HAP-1 (cell line): ENCODE measurements at places on chromosomes 6 and 20.

GRCh38 chr6:132011582-132011981, 60.4 kb upstream of the CCN2 start:
- DNase-seq: no peak

- no peak for DNase-seq
Observed at GRCh38 chr6:70164556-70164955, 138.3 kb downstream of the COL9A1 start.

- DNase-seq: no peak
Observed at GRCh38 chr6:14276667-14277404, 159.3 kb downstream of the CD83 start.

GRCh38 chr6:43737272-43738081, 32.5 kb upstream of the VEGFA start:
- DNase-seq: no peak

DNA sequence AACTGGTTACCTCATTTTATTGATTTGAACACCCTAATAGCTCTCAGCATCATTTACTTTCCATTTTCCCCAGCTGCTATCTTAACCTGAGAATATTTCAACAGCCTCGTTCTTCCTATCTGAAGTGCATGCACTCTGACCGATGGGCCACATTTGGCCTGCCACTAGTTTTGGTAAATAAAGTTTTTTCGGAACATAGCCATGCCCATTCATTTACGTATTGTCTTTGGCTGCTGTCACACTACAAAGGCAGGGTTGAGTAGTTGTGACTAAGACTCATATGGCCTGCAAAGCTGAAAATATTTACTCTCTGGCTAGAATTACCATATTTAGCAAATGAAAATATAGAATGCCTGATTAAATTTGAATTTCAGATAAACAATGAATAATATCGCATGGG, 10.8 kb downstream of the ADGRF4 start:
- no peak for DNase-seq

DNA sequence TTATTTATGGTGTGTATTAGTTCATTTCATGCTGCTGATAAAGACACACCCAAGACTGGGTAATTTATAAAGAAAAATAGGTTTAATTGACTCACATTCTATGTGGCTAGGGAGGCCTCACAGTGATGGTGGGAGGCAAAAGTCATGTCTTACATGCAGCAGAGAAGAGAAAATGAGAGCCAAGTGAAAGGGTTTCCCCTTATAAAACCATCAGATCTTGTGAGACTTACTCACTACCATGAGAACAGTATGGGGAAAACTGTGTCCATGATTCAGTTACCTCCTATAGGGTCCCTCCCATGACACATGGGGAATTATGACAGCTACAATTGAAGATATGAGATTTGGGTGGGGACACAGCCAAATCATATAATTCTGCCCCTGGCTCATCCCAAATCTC, 150.0 kb upstream of the AHI1 start:
- no peak for DNase-seq

- no peak for DNase-seq
Observed at GRCh38 chr20:50399917-50400704, 110.1 kb upstream of the PTPN1 start.

DNA sequence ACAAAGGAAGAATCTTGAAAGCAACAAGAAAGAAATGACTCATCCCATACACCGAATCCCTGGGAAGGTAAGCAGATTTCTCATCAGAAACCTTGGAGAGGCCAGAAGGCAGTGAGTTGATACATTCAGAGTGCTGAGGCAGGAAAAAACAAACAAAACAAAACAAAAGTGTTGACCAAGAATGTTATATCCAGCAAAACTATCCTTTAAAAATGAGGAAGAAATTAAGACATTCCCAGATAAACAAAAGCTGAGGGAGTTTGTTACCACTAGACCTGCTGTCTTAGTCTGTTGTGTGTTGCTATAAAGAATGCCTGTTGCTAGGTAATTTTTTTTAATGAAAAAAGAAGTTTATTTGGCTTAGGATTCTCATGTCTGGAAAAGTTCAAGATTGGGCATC, 33.7 kb upstream of the PPP1R3G start:
- DNase-seq: no peak

- DNase-seq: no peak
Observed at GRCh38 chr6:167330750-167331149, 5.9 kb downstream of the TTLL2 start.

- no peak for DNase-seq
Observed at GRCh38 chr6:127103482-127103881, 15.0 kb upstream of the RSPO3 start.

DNA sequence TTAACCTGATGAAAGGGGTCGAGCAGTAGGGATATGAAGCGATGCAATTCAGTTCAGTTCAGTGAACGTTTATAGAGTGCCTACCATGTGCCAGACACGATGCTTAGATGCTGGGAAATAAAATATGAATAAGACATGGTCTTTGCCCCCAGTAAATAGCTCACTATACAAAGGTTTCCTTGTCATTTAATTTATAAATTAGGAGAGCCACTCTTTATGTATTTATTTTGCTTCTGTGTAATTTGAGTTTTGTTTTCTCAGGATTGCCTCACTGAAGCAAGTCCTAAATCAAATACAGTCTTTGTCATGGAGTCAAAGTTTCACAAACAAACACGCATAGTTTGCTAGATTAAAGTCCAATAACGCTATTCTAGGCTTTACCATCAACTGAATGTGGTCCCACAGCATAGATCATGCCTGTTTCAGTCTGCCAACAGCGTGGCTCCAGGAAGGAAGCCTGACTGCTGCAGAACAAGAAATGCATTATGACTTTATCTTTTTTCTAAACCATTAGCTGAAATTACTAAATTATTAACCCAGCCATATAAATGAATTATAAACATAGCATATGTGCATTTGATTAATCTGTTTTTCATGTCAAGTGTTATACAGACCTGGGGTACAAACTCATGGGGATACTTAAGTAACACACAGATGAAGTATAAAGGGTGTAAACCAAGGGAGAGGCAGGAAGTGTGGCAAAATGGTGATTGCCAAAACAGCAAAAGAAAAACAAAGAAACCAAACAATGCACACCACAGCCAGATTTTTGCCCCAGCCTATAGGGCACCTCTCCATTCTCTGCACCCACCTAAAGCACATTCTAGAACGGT, 29.8 kb upstream of the CCN2 start:
- DNase-seq: no peak

GRCh38 chr20:22791877-22792525, 207.6 kb upstream of the FOXA2 start:
- no peak for DNase-seq

- DNase-seq: no peak
Observed at GRCh38 chr6:134247844-134248580, 69.9 kb downstream of the SGK1 start.

- DNase-seq: no peak
Observed at GRCh38 chr6:32522302-32523047, 7.6 kb downstream of the HLA-DRB5 start.

- DNase-seq: no peak
Observed at GRCh38 chr6:9315966-9316650, 880.8 kb upstream of the SLC35B3 start.

GRCh38 chr6:53504512-53504911, 40.4 kb downstream of the GCLC start:
- no peak for DNase-seq
